ENCODE measurements at places on chromosomes 1 and 21.

DNA sequence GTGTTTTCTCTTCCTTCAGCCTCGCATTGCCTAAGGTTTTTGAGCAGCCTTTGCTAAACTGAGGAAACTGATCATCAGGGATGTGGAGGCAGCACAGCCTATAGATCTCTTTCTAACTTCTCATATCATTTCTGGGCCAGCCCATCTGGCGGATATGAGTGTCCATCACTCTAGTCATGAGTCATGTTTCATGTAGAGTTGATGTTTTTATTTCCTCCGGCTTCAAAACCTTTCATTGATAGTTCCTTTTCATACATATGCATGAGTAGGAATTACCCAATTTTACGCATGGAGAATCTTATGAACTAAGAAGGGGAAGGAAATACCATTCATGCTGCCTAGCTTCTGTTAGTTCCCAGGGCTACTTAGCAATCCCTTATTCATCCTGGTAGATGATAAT is 66.3 kb downstream of the SPATA46 start:
- DNase-seq, result no peak

GRCh38 chr21:19246018-19246417 is 842.4 kb upstream of the TMPRSS15 start:
- no peak for DNase-seq

- no peak for DNase-seq
Measured at GRCh38 chr1:160777486-160778089, 18.4 kb upstream of the LY9 start.

DNA sequence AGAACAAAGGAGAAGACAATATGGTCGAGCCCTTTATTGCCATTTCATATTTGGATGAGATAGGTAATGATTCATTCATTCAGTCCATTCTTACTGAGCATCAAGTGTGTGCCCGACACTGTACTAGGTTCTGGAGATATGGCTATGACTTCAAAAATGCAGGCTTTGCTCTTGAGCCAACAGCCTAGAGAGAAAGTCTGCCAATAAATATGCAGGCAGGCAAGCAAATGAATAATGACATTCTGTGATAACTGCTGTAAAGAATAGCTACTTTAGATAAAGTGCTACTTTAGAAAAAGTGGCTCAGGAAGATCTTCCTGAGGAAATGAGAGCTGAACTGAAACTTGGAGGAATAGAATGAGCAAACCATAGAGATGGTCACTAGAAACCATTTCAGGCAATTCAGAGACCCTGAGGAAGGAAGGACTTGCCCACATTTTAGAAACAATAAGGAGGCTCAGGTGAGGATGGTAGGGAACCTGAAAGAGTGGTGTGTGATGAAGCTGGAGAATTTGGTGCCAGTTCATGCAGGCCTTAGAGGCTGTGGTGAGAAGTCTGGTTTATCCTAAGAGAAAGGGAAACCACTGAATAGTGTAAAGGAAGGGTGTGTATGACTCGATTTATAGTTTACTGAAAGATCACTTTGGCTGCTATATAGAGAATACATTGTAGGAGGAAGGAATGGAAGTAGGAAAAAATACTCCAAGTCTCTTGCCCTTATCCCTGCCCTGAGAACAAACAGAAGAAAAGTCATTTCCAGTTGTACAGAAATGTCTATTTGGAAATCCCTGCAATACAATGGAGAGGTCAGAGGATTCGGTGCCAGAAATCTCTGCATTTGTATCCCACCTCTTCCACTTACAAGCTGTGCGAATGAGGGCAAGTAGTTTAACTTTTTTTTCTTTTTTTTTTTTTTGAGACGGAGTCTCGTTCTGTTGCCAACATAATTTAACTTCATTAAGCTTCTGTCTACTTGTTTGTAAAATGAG is 167.9 kb downstream of the VPS13D start:
- no peak for DNase-seq

DNA sequence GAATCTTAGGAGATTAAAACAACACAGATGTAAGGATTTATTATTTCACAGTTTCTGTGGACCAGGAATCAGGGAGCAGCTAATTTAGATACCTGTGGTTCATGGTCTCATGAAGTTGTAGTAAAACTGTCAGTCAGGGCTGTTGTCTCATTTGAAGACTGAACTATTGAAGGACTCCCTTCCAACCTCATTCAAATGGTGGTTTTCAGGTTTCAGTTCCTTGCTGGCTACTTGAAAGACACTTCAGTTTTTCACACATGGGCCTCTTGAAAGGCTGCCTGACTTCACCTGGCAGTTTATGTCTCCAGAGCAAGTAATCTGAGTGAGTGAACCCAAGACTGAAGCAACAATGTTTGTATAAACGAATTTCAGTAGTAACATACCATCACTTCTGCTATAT is 915.9 kb downstream of the PLA2G4A start:
- DNase-seq, result no peak

GRCh38 chr1:155268630-155269029 is 4.7 kb downstream of the CLK2 start:
- no peak for DNase-seq

GRCh38 chr21:46054451-46054881 is 43.4 kb upstream of the COL6A2 start:
- DNase-seq, result no peak

GRCh38 chr1:92957030-92957734 is 4.1 kb downstream of the DIPK1A start:
- DNase-seq, result no peak

Measured in activated CD8-positive, alpha-beta memory T cell treated with anti-CD3 and anti-CD28 coated beads for 1 hour (primary cell).